Suprapubic skin (tissue), 4 donors: ENCODE measurements at places on chromosomes 1 and 21.

DNA sequence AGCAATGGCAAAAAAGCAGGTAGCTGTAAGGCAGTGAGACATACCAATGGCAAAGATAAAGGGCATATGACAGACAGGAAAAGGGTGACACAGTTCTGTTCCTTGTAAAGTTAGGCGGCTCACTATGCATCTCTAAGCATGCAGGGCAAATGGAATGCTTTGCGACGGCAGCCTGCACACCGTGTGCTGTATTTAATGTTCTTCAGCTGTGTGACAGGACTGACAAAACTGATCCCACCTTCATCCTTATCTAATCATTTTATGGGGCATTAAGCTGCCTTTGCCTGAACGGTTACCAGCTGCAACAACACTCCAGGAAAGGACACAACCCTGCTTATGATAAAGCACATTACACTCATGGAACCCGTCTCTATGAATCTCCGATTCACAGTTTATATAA lies 80.5 kb upstream of the VAV3 start:
- DNase-seq, result no peak

DNA sequence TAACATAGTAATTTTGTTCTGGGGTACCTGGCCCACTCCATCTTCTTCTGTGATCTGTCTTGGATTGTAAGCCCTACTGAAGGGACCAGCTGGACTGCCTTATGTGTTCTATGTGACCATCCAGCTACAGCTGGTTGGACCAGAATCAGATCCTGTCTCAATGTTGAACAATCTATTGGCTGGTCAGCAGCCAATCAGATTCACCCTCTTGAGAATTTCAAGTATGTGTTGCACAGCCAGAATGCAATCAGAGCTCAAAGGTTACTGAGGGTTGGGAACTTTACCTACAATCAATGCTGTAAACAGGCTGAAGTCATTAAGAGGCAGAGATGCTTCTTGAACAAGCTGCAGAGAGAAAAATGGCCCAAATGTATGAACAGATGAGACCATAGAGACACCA lies 61.9 kb downstream of the KCNC4 start:
- no peak for DNase-seq

DNA sequence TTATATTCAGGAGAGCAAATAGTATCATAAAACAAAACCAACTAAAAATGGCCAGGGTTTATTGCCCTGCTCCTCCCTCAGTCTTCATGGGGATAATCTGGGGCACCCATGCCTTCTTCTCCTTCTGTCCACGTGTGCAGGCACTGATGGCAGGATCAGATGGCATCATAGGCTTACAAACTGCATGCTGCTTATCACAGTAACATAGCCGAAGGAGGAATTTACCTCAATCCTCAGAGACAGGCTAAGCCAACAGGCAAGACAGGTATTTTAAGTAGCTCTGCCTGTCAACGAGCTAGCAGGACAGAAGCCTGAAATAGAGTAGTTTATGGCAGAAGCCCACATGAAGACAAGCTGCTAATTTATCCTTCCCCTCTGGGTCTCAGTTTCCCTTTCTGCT lies 9.4 kb downstream of the LAMB3 start:
- DNase-seq, result no peak

DNA sequence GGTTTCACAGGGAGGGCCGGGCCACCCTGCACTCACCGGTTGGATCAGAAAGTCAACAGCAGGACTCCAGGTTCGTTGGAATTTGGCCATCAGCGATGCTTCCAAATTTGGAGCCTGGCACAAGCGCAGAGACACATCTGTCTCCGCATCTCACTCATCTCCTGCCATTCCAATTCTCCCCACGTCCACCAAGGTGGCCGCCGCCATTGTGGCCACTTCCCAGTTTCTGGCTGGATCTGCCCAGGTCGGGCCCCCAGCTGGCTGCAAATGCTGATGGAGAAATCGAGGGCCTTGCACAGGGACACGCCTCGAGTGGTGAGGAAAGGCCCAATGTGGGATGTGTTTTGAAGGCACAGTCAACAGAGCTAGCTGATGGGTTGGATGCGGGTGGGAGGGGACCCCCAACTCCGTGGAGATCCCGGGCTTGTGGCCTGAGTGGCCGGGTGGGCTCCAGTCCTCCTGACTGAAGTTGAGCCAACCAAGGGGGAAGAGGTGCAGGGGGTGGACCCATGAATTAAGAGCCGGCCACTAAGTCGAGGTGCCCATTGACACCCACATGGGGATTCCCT lies 102.7 kb downstream of the CRYAA start:
- no peak for DNase-seq

DNA sequence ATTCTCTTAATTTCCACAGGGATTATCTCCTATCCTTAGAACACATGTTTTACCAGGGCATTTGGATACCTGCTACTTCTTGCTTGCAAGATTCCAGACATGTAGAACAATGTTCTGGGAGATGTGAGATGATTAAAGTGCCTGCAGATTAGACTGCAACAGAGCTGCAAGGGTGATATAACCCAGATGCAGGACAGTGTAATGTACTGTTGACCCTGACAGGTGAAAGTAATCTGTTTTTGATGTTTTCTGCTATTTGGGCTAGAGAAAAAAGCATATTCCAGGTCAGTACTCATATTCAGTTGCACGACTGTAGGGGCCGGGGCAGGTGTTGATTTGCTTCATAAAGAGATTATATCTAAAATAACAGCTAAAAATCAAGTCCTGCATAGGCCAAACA lies 27.1 kb upstream of the TMEM54 start:
- no peak for DNase-seq

- no peak for DNase-seq
Observed at GRCh38 chr1:17633654-17634053, 94.2 kb downstream of the ARHGEF10L start.

GRCh38 chr1:226976978-226977642 lies 37.0 kb downstream of the COQ8A start:
- peak; percentile 28 for DNase-seq

- DNase-seq, result no peak
Observed at GRCh38 chr1:47767741-47768100, 229.5 kb downstream of the TRABD2B start.

GRCh38 chr1:70504821-70505193 lies 93.7 kb downstream of the CTH start:
- DNase-seq, result no peak

DNA sequence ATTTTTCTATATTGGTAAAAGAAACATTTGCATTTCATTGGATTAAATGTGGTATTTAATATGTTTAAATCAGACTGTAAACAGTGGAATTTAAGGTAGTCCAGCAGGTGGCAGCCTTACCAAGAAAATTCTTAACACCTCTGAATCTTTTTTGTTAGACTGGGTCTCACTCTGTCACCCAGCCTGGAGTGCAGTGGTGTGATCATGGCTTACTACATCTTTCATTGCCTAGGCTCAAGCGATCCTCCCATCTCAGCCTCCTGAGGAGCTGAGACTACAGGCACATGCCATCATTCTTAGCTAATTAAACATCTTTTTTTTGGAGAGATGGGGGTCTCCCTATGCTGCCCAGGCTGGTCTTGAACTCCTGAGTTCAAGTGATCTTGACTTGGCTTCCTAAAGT lies 98.8 kb downstream of the RABGAP1L start:
- no peak for DNase-seq

- DNase-seq, result no peak
Observed at GRCh38 chr1:203598752-203599151, 27.9 kb upstream of the ATP2B4 start.

DNA sequence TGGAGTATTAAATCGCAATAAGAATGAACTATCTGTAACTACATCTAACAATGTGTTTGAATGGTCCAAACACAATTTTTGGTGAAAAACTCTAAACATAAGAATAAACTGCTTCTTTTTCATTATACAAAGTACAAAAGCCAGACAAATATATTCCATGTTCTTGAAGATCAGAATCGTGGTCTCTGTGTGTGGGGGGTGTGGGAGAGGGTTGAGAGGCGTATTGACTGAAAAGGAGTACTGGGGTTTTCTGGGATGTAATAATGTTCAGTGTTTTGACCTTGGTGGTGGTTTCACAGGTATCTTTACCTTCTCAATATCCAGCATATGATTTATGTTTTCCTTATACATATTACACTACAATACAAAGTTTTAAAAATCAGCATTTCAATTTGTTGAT lies 764 bp upstream of the CFH start:
- no peak for DNase-seq

GRCh38 chr1:109294481-109294880 lies 11.5 kb upstream of the PSRC1 start:
- no peak for DNase-seq

DNA sequence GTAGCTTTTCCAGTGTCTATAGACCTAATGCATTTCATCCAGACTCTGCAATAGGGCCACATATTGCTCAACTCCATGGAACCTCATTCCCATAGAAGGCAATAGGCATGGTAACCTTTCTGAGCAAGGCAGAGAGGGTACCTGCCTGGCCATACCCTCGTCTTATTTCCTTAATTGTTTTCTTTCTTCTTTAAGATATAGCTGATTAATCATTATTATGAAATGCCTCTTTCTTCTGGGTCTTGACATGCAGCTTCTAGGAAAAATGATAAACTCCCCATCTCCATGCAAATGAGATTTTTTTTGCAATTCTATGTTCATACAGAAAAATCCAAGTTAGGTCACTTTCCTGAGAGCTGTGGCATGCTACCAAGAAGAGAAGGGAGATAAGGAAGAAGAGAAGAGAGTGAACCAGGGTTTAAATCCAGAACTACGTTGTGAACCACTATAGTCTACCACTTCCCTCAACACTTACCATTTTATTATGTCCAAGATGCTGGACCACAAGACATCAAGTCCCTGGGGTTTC lies 33.0 kb upstream of the IL20 start:
- no peak for DNase-seq

DNA sequence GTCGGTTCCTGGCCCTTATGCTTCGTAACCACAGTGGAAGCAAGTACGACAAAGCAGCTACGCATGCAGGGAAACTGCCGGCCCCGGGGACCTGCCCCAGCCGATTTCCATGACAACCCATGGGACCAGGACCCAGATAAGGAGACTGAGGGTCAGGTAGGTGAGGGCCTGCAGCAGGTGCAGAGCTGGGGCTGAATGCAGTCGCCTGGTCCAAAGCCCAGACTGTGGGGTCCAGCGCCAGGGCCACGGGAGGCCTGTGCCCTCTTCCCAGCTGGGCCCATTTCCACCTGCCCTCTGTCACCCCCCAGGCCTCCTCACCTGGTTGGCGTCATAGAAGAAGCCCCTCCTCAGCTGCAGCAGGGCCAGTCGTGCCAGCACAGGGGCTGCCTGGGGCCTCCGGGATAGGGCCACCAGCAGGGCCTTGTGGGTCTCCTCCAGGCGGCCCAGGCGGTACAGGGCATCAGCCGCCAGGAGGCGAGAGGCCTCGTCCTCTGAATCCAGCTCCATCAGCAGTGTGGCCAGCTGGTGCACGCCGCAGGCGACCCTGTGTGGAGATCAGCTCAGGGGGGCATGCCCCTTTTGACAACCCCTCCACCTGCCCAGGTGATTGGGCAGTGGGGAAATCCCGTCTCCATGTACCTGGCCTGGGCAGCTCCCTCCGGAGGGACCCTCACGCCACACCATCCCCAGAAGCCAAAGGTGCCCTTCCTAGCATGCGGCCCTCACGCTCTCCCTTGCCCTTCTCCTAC lies 14.2 kb downstream of the TTC34 start:
- peak; percentile 56 for DNase-seq

DNA sequence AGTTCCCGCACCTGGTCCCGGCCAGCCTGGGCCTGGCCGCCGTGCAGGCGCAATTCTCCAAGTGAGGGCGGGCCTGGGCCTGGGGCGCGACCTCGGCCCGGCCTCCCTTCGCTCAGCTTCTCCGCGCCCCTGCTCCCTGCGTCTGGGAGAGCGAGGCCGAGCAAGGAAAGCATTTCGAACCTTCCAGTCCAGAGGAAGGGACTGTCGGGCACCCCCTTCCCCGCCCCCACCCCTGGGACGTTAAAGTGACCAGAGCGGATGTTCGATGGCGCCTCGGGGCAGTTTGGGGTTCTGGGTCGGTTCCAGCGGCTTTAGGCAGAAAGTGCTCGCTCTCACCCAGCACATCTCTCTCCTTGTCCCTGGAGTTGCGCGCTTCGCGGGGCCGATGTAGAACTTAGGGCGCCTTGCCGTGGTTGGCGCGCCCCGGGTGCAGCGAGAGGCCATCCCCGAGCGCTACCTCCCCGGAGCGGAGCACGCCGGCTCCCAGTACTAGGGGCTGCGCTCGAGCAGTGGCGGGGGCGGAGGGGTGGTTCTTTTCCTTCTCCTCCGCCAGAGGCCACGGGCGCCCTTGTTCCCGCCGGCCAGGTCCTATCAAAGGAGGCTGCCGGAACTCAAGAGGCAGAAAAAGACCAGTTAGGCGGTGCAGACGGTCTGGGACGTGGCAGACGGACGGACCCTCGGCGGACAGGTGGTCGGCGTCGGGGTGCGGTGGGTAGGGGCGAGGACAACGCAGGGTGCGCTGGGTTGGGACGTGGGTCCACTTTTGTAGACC lies 1.2 kb downstream of the OLIG1 start:
- DNase-seq, result no peak

DNA sequence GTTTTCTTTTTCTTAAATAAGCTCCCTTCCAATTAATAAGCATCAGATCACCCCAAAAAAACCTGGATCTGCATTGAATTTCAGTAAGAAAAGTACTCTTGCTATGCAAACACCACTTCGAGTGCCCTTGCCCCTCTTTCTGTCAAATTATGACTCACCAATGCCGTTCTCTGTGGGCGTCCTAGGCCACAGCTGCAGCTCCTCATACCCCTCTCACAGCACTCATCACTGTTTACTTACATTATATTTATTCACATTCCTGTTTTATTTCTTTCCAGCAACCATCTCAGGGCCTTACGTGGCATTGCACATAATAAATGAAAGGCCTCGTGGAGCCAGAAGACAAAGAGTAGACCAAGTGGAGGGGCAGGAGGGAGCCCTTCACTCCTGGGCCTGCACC lies 99.1 kb upstream of the CTTNBP2NL start:
- DNase-seq, result no peak

DNA sequence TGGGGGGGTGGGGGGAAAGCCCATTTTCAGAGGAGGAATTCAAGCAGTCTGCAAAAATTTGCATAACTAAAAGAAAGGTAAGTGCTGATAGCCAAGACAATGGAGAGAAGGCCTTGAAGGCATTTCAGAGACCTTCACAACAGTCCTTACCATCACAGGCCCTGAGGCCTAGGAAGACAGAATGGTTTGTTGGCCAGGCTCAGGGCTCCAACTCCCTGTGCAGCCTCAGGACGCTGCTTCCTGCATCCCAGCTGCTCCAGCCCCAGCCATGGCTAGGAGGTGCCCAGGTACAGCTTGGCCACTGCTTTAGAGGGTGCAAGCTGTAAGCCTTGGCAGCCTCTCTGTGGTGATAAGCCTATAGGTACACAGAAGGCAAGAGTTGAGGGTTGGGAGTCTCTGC lies 571.6 kb downstream of the MATN1 start:
- no peak for DNase-seq

DNA sequence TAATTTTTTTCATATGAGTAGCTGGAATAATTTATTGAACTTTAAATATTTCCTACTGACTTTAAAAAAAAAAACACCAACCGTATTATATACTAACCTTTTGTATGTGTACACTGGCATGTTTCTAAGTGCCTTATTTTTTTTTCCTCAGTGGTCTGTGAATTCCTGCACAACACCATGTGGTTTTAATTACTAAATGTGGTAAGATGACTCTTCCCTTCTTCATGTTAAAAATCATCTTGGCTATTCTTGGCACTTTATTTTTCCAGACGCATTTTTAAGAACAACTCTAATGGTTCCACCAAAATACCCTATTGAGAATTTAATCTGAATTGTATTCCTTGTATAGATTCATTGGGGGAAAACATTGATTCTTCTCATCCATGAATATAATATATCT lies 28.4 kb downstream of the PPP2R5A start:
- DNase-seq, result no peak
